ENCODE measurements at places on chromosomes 1 and 21.

- DNase-seq = no peak
Observed at GRCh38 chr1:22204989-22205913, 62.4 kb upstream of the WNT4 start.

DNA sequence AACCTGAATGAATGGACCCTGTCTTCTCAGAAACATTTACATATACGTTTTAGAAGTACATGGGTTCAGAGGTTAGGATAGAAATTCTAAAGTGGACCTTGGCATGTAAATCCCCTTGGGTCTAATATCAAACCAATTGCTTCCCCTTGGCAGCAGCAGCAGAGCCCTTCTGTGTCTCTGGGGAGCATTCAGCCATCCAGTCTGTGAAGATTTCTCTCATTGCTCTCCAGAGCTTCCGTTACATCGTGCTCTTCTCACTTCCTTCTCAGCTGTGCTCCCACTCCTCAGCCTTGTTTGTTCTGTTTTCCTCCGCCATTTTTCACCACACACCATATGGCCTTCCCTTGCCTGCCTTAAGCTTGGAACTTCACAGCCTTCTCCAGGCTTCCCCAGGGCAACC, 61.5 kb upstream of the ATP1B1 start:
- DNase-seq = no peak

GRCh38 chr1:154406572-154406879, 1.4 kb downstream of the IL6R start:
- no peak for DNase-seq

- no peak for DNase-seq
Observed at GRCh38 chr21:42454786-42455185, 41.2 kb downstream of the RSPH1 start.

GRCh38 chr21:42493109-42494060, 2.6 kb downstream of the RSPH1 start:
- DNase-seq = no peak

DNA sequence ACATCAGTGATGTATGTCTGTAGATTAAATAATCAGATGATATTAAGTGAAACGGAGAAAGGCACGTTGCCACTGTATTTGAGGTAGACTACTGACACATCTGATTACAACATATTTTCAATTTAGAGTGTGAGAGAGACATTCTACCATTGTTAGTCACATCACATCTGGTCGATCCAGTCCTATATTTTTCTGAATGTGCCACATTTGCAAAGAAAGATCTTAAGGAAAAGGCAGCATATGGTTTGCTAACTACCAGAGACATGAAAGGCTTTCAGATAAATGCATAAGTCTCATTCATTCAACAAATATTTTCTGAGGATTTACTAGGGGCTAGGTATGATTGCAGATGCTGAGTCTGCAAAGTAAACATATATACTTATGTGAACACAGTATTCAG, 114.3 kb upstream of the RUNX1 start:
- no peak for DNase-seq

DNA sequence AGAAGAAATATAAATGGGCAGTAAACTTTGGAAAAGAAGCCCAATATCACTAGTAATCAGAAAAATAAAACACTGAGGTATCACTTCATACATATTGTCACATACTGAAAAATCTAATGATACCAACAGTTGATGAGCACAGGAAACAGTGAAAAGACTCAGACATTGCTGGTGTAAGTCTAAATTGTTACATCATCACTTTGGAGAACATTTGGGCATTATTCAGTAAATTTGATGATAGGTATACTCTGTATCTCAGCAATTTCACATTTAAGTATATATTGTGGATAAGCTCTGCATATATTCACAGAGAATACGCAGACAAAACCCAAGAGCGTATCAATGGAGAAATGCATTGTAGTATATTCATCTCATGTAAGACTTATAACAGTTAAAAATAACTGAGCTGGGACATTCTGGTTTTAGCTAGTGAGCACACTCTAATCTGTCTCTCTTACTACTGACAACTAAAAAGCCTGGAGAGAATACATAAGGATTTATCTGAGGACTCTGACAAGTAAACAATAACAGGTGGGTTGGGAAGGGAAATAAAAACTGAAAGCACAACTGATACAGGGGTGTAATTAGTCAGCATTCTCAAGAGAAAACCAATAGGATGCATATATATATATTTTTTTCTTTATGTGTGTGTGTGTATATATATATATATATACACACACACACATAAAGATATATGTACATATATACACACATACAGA, 212.7 kb upstream of the JUN start:
- no peak for DNase-seq

GRCh38 chr1:30423570-30423969, 299.8 kb downstream of the MATN1 start:
- no peak for DNase-seq

- no peak for DNase-seq
Observed at GRCh38 chr1:2145946-2146835, 48.4 kb downstream of the FAAP20 start.

GRCh38 chr1:119868176-119868575, 28.1 kb downstream of the ADAM30 start:
- DNase-seq = no peak

GRCh38 chr1:36885540-36886357, 148.6 kb downstream of the GRIK3 start:
- peak; percentile 36 for DNase-seq

- DNase-seq = no peak
Observed at GRCh38 chr1:116677474-116678062, 10.0 kb upstream of the IGSF3 start.

- no peak for DNase-seq
Observed at GRCh38 chr1:11653861-11654136, 430 bp downstream of the FBXO2 start.

DNA sequence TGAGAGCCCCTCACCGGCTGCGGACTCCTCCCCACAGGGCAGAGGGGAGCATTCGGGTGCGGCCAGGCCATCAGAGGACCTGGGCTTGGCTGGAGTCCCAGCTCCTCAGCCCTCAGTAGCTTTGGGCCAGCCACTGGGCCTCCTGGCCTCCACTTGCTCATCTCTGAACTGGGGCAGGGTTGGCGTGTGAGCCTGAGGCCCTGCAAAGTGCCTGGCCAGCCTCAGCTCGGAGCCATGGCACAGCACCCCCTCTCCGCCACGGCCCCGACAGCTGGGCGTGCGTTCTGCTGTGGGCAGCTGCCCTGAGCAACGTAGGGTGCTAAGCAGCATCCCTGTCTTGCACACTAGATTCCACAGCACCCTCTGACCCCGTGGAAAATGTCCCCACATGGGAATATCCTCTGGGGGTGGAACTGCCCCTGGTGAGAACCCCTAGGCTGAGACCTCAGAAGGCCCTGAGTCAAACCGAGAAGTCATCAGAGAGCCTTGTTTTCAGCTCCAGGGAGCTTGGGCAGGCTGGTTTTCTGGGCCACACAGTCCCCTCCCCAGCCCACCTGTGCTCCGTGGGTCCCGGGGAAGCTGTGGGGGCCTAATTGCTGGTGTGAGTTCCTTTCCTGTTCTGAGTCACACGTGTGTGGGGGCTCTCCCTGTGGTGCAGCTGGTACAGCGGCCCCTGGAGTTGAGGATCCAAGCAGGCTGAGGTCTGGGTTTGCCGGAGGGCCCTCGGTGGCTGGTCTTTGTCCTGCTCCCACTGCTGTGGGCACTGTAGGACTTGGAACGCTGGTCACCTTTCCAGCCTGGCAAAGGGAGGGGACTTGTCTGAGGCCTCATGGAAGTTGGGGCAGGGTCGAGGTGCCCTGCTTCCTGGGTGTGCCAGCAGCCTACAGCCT, 24.5 kb downstream of the TP73 start:
- no peak for DNase-seq

DNA sequence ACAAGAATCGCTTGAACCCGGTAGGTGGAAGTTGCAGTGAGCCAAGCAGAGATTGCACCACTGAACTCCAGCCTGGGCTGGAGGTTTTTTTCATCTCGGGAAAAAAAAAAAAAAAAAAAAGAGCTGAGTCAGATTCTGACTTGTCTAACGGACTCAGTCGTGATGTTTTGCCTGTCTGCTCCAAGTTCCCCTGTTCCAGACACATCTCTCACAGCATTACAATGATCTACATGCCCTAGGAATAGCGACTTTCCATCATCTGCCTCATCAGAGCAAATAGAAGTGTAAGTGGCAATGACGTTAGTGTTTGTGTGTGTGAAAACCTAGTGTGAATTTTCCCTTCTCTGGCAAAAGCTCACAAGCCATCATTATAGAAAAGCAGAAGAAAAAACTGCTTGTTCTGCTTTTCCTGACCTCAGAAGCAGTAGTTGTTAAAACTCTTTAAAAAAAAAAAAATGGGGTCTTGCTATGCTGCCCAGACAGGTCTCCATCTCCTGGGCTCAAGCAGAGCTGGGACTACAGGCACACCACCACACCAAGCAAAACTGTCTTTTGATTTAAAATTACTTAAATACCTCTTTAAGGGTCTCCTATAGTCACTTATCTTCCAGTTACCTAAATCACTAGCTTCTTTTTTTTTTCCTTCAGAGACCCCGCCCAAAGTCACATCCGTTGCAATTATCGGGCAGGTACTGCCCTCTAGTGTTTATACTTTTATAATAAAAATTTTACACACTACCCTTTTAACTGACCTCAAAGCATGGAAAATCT, 37.3 kb downstream of the PLEKHO1 start:
- no peak for DNase-seq

DNA sequence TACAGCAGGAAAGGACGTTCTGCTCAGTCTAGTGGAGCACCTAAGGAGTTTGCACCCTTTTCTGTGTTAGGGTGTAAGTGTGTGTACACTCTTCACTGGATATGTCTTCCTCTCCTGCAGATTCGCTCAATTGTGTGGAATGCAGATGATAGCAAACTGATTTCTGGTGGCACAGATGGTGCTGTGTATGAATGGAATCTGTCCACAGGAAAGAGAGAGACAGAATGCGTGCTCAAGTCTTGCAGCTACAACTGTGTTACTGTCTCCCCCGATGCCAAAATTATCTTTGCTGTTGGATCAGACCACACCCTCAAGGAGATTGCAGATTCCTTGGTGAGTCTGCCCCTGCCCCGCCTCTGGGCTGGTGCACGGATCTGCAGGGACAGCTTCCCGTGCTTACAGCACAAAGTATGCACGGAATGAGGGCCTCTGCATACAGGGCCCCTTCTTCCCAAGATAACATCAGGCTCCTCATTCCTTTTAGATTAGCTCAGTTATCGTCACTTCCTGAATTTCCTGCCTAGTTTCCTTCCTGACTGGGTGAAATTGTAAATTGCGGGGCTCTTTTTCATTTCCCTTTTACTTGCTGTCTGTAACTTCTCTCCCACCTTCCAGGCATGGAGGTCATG, 34.6 kb downstream of the CFAP57 start:
- peak; percentile 60 for DNase-seq

GRCh38 chr1:238143038-238143437, 252.3 kb upstream of the ZP4 start:
- DNase-seq = no peak

Data from WTC11 (cell line).